ENCODE measurements at places on chromosomes 1 and 21.
A peak's percentile ranks its signal among the peaks of the same experiment; 100 is the strongest.

DNA sequence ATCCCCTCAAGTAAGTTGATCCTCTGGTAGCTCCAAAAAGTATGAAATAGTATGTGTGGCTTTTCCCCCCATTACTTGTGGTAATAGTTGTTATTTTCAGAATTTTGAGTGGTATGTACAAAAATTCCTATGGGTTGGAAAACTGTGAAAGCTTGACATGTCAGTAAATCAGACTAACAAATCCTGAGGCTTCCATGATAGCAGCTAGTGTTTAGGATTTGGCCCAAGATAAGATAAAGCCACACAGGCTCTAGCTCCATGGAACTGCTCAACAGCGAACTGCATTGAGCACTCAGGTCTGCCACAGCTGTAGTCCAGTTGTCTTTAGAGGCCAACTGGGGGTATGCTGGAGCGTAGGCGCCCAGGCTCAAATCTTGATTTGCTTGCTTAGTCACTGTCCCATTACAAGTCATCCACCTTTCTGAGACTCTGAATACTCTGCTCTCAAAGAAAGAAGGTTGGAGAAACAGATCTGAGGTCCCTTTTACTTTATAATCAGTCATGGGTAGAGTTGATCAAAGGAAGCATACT, 28.7 kb downstream of the ATP1A1 start:
- no peak for DNase-seq

DNA sequence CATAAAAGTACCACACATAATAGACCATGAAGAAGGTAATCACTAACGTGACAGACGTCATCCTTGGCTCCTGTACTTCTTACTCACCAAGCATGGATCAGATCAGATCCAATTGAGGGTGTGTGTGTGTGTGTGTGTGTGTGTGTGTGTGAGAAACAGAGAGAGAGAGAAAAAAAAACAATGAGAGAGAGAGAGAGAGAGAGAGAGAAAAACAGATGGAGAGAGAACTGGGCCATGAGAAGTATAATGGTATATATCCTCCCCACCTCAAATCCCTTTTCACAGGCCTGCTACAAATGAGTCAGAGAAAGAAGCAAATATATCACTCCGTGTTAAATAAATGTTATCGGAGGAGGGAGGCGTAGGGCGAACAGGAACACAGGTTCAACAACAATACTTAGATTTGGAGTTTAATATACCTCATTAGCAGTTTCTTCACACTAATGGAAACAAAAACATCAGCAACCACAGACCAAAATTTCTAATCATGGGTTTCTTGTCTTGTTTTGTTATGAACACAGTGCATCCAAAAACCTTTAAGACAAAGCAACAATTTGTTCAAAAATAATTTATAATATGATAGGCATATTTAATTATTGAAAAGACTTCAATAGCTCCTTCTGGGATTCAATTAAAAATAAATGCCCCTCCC, 45.3 kb downstream of the TIAM1 start:
- DNase-seq: no peak

GRCh38 chr1:179156708-179157107, 72.8 kb downstream of the ABL2 start:
- DNase-seq: no peak

- DNase-seq: no peak
These were observed 1.4 kb downstream of the ADORA1 start for GRCh38 chr1:203128716-203129500.

DNA sequence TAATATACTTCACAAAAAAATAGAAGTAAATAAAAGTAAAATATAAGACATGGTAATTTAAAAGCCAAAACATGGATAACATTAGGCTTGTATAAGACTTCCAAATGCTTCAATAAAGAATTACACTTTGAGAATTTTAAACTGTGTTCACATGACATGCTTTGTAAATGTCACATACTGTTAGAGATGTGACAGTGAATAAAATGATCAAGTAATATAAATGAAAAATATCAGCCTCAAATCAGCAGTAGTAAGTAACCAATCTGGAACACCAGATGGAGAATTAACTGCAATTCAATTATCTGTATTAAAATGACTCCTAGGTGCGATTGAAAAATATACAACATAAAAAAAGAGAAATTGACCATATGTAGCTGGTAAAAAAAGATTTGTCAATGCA, 1260.8 kb downstream of the BRINP3 start:
- no peak for DNase-seq

GRCh38 chr1:15757016-15757543, 1.5 kb upstream of the FBLIM1 start:
- no peak for DNase-seq

GRCh38 chr1:231604276-231604621, 22.3 kb upstream of the DISC1 start:
- DNase-seq: no peak

DNA sequence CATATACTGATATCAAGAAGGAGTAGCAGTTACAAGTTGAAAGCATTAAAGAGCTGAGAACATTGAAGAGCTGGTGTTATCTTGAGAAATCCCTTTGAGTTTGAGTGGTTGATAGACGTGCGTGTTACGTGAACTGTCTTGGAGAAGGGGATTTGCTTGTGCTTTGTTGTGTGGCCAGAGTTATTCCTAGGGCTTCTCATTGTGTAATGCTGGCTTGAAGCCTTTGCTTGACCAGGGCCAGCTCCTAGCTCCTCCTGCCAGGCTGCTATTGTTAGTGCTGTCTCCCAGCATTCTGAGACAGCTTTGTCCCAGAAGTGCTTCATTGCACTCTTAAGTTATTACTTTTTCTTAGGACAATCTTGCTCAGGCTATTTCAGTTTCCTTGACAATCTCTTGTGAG, 116.2 kb upstream of the KCNK2 start:
- DNase-seq: no peak

- no peak for DNase-seq
These were observed 48.1 kb downstream of the DMRTB1 start for GRCh38 chr1:53507116-53507820.

GRCh38 chr1:117213046-117213445, 2.3 kb upstream of the VTCN1 start:
- no peak for DNase-seq

GRCh38 chr21:41831866-41832595, 47.1 kb downstream of the PRDM15 start:
- no peak for DNase-seq

- DNase-seq: no peak
These were observed 13.9 kb upstream of the ASAP3 start for GRCh38 chr1:23497777-23498439.

DNA sequence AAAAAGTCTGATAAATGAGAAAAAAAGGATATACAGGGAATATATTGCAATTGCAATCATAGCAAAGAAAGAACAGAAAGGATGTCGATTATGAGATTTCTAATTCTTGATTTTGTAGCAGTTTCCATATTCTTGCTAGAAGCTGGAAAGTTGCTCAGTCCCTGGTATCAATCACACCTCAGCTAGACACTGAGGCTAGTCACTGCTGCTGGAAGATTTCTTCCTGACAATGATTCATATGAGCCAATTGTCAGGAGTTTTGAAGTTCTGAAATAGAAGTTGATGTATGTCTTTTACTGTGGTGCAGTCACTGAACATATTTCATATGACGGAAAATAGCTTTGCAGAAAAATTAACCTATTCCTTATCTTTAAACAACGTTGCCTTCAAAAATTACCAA, 208.4 kb upstream of the C1orf105 start:
- DNase-seq: no peak

DNA sequence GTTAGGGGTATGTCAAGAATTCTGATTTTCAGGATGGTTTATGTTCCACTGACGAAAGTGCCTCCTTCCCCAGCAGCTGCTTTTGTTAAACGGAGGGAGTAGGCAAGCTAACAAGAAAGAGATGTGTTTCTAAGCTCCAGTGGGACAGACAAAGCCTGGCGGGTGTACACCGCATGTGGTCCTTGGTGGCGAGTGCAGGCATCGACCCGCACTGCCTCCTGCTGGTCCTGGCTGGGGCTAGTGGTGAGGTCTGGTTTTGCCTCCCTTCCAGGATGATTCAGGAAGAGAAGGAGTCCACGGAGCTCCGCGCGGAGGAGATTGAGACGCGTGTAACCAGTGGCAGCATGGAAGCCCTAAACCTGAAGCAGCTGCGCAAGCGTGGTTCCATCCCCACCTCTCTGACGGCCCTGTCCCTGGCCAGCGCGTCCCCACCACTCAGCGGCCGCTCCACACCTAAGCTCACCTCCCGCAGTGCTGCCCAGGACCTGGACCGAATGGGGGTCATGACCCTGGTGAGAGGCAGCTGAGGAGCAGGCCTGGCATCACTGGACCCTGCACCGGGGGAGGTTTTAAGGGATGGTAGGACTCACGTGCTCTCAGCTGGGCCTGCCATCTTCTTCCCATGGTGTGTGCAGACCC, 29.0 kb downstream of the PPFIA4 start:
- DNase-seq: no peak

GRCh38 chr1:194538453-194538852, 1352.0 kb upstream of the B3GALT2 start:
- DNase-seq: no peak

- DNase-seq: no peak
These were observed 13.8 kb upstream of the SEC16B start for GRCh38 chr1:177983482-177984135.

DNA sequence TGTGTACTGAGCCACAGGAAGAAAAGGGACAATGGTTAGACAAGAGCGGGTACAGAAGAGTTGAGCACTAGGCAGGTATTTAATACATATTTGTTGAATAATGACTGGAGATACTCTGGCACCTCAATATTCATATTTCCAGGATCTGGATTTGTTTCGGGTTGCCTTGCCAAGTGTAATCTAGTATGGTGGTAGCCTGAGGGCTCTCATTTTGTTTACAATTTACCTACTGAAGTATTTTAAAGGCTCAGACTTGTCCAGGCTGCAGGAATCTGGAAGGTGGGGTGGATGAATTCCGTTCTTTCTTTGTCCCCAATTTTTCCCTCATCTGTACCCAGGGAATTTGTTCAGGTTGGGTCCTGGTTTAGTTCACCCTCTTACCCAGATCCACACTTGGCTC, 95.0 kb downstream of the CACHD1 start:
- peak; percentile 5 for DNase-seq

DNA sequence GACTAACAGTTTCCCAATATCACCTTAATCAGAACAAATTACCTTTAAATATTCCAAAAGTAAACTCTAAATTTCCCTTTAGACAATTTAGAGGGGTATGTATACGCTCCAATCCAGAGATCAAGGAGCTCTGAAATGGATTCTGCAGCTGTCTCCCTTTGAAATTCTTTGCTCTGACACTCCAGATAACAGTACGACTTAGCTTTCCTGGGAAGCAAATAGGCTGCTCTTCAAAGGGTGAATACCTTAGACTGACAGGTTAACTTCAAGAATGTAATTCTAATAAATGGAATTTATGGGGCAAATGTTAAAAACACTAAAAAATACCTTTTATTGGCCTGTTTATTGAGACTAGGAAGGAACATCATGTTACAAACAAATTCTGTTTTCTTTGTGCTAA, 357.2 kb downstream of the USP25 start:
- no peak for DNase-seq

DNA sequence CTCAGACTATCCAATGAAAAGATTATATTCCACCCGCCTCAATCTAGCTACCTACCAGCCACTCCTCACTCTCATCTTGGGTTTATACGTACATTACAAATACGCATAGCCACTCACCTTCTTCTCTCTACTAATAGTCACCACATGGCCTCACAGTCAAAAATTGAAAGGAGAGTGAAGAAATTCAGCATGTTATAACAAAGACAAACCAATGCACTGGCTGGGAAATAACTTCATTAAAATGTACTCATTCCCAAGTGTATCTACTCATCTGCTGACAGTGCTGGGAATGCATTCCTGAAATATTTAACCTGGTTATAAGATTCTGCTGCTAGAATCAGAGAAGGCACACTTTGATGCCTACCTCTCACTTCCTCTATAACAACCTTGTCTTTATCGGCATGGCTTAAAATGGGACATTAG, 6.5 kb downstream of the ZNF644 start:
- peak; percentile 38 for DNase-seq

DNA sequence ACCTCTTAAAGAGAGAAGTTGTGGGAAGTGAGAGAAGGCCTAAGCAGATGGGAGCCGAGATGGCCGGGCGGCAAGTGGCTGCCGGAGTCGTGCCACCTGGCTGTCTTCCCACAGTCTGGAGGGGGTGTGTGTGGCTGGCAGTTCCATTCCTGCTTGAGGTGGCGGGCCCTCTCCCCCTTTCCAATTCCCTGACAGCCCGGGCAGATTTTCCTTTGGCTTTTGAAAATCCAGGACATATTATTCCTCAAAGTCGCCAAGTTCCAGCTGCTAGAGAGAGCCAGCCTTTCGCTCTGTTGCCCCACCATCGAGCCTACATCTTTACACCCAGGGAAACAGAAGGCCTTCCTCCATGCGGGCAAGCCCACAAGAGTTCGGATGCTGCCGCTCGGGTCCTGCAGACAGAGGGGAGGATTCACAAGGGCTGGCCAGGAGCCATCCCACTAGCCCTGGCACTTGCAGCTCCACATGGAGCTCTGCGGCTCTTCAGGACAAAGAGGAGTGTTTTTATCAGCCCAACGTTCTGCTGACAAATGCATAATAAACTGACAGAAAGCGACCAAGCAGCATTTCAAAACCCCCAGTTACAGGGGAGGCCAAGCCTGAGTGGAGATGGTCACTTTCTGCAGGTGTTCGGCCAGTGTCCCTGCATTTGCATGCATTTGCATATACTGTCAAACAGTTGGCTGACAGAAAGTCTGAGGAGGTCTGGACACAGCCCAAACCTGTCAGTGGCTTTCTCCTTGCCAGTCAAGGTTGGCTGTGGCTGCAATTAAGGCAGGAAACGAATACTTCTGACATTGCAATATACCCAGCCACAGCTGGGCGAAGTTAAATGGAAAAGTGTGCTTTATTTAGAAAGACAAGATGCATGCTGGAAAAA, 45.9 kb downstream of the OLIG1 start:
- DNase-seq: no peak

DNA sequence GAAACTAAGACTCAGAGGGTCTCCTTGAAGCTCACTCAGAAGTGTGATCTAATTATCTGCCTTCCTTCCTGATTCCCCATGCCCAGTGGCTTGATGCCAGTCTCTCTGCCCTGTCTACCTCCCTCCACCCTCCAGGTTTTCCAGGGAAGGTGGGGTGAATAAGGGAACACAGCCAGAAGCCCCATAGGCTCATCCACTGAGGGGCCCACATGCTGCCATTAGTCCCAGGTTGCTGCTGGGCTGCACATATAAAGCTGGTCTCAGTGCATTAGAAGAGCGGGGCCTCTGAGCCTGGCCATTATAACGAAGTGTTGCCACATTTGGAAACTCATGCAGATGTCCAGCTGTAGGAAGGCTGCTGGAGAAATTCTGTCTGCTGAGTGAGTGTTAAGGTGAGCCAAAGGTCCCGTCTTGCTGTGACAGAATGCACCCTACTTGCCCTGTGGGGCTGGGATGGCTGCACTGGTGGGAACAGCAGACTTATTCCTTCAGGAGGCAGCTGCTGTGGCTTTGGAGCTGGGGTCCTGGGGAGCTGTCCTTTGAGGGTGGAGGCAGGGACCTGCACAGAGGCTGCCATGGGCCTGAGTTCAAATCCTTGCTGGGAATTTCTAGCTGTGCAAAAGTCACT, 2.9 kb downstream of the ADORA1 start:
- no peak for DNase-seq

GRCh38 chr1:37666241-37666867, 26.0 kb upstream of the CDCA8 start:
- no peak for DNase-seq

GRCh38 chr1:107707111-107707510, 257.9 kb downstream of the VAV3 start:
- no peak for DNase-seq

Data from RWPE1 (cell line).